ENCODE measurements at places on chromosomes 4 and X.

DNA sequence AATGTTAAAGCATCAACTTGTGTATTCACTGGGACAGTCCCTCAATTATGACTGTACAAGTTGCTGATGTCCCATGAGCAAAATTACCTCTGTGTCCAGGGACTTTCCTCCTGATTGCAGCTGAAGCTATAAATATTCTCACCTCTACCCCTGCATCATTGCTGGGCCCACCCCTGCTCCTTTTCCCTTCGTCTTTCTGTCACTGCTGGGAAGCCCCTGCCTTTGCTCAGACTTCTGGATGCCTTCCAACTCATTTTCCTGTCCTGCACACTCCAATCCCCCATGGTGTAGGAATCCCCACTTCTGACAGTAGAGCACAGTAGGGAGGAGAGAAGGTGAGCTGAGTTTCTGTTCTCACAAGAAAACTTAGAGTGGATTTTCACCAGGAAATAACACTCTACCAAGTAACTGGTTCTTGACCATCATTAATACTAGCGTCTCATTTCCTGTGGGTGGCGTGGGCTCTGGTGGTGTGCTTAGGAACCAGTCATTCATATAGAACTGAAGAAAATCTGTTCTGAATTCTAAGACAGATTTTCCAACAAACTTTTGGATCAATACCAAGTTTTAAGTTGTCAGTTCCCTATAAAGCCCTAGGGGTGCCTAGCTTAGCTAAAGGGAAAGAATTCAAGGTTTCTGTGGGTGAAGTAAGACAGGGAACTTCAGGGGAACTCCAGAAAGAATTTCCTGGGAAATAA lies 136.2 kb upstream of the MED14 start:
- no peak for DNase-seq

GRCh38 chr4:179530958-179531357 lies 2088.7 kb upstream of the AGA start:
- DNase-seq, result no peak

DNA sequence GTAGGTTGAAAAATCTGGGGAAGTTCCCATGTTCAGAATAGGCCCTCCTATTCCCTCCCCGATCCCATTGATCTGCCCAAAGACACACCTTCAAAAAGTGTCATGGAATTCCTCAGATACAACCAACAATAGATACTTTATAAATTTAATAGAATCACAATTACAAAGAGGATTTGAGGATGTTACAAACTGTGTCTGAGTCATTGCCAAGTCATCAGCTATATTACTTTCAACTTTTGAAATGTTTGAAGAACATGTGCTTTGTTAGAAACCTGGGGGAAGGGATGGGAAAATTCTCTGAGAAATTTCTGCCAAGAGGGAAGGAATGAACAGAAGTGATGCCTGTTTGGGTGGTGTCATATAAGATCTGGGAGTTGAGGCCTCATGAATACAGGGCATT lies 46.7 kb downstream of the KCNIP4 start:
- no peak for DNase-seq

DNA sequence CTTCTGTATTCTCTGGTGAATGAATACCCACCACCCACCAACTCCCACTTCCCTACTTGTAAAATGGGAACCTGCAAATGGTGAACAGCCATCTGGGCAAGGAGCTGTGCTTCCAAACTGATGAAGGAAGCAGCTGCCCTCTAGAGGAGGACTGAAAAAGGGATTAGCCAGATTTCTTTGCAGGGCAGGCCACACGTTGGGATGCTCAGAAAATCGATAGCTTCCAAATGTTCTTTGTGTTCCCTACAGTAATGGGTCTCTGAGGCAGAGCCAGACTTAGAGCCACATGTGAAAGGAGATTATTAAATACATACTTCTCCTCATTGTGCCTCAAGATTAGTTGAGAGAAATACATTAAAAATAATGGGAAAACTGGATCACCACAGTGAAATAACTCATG lies 39.3 kb upstream of the LPAR4 start:
- no peak for DNase-seq

DNA sequence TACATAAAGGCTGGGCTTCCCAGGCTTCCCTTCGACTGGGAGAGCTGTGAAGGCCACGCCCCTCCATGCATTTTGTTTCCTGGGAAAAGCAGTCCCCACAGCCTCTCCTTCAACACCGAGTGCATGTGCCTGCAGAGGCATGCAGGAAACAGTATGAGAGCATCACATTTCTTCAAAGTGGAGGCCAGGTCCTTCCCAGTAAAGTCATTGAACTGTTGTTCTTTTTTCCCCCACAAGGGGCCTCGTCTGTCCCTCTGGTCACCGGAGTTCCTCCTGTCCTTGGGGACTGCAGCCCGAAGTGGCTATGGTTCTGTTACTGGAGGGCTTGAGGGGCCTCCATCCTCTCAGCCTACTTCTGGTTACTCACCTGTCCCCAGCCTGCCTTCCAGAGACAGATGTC lies 56.0 kb downstream of the RAI2 start:
- DNase-seq, result no peak

DNA sequence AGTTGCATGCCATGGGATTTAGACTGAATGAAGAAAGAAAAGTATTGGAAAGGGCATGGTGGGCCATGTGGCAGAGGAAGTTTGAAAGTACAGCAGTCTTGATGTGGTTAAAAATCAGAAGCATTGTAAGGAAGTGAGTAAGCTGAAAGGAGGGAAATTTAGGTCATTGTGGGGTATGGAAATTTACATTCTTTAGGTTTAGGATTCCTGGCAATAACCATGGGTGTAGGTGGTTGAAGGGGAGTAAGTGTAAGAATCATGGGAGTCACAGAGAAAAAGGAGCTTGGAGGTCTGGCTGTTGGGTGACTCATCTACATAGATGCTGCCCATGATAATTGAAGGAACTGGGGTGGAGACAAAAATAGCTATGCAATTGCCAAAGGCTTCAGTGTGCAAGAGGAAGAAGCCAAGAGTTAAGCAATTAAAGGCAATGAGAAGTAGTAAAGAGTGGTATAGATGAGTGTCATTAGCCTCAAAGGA lies 243.8 kb upstream of the LDB2 start:
- no peak for DNase-seq

DNA sequence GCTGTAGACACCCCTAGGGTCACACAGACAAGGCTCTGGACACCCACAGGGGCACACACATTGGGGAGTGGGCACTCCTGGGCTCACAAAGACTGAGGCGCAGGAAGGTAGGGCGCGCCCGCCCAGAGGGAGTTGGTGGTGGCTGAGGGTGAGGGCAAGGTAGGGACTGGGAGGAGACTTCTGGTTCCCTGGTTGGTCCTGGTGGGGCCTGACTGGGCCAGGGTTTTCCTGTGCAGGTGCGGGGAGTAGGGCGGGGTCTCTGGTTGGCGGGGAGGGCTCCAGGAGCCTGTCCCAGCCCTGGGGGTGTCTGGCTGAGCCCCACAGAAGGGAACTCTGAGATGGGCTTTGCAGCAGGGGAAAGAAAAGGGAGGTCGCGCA lies 6.7 kb upstream of the WAS start:
- DNase-seq, result no peak

DNA sequence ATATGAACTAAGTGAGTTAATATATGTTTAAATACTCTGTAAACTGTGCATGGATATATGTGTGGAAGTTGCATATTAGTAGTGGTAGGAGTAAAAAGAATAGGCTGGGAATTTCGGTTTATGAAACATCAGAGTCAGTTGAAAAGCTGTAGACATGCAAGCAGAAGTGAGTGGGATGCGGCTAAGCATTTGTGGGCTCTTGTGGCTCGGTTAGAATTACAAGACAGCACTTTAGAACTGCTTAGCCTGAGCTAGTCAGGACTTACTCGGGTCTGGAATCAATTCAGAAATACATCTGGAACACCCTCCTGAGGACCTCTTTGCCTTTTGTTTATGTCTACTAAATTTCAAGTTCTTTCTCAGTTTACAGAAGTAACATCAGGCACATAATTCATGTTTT lies 93.6 kb downstream of the AFF2 start:
- no peak for DNase-seq

- DNase-seq, result no peak
Observed at GRCh38 chr4:125681240-125681639, 366.5 kb downstream of the FAT4 start.

GRCh38 chrX:120499301-120500072 lies 30.4 kb upstream of the LAMP2 start:
- DNase-seq, result no peak

DNA sequence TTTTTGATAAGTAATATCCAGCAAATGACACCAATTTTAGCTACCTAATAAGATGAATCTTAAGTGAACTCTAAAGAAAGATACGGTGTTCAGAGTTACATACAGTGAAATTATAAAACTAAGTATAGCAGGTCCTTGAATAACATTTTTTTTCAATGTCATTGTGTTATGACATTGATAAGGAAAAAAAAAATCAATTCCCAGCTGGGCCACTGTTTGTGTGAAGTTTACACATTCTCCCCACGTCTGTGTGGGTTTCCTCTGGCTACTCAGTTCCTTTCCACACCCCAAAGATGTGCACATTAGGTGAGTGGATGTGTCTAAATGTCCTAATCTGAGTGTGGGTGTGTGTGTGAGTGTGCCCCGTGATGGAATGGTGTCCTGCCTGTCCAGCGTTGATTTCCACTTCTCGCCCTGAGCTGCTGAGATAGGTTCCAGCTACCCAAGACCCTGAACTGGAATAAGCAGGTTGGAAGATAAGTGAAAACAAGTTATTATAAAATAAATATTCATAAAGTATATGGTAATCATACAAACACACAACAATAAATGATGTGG lies 31.2 kb upstream of the PPM1K start:
- no peak for DNase-seq

- DNase-seq, result no peak
Observed at GRCh38 chrX:57933321-57933720, 23.1 kb upstream of the ZXDA start.

GRCh38 chr4:8553991-8554405 lies 26.2 kb upstream of the GPR78 start:
- DNase-seq, result no peak

DNA sequence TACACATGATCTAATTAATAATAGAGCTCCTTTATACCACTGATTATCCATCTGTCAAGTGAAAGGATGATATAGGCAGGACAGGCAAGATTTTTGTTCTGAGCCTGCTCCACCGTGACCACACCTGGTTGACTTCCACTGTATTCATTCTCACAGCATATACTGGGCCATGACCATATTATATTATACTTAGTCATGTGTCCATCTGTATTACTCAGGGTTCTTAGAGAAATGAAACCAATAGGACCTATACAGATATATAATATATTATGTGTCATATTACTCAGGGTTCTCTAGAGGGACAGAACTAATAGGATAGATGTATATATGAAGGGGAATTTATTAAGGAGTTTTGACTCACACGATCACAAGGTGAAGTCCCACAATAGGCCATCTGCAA lies 675.1 kb downstream of the GRXCR1 start:
- DNase-seq, result no peak

GRCh38 chrX:5936438-5936837 lies 292.2 kb downstream of the NLGN4X start:
- DNase-seq, result no peak

GRCh38 chrX:106898462-106898861 lies 4.7 kb downstream of the RIPPLY1 start:
- no peak for DNase-seq

DNA sequence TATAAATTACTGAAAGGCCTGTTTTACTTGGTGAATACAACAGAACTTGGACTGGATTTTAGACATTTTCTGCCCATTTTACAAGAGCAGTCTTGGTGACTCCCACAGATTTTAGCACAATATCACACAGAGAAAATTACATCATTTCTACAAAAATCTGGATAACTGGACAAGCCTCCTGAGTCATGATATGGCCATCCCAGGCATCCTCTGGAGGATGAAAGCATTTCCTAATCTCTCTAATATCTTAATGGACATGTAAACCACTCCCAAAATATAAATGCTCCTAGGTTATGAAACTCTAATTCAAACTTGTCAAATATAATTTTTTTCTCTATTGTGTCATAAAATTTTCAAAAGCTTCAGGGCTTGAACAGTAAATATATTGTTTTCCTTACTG lies 1170.8 kb upstream of the PCDH7 start:
- no peak for DNase-seq

GRCh38 chr4:151561551-151562256 lies 152.7 kb downstream of the FHIP1A start:
- no peak for DNase-seq

GRCh38 chrX:133045986-133046385 lies 50.9 kb downstream of the USP26 start:
- DNase-seq, result no peak

GRCh38 chrX:989959-990510 lies 222.4 kb downstream of the CRLF2 start:
- DNase-seq, result peak; percentile 61

- no peak for DNase-seq
Observed at GRCh38 chrX:37287741-37288444, 61.3 kb upstream of the PRRG1 start.

DNA sequence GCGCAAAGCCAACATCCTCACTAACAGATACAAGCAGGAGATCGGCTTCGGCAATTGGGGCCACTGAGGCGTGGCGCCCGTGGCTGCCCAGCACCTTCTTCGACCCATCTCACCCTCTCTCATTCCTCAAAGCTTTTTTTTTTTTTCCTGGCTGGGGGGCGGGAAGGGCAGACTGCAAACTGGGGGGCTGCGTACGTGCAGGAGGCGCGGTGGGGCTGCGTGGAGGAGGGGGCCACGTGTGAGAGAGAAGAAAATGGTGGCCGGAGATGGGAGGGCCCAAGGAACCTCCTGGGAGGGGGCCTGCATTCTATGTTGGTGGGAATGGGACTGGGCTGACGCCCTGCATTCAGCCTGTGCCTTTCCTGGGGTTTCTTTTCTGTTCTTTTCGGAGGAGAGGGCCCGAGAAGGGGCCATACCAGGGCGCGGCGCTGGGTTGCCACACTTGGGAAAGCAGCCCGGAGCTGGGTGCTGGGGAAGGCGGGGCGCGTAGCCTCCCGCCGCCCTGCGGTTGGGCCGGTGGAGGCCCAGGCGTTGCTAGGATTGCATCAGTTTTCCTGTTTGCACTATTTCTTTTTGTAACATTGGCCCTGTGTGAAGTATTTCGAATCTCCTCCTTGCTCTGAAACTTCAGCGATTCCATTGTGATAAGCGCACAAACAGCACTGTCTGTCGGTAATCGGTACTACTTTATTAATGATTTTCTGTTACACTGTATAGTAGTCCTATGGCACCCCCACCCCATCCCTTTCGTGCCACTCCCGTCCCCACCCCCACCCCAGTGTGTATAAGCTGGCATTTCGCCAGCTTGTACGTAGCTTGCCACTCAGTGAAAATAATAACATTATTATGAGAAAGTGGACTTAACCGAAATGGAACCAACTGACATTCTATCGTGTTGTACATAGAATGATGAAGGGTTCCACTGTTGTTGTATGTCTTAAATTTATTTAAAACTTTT lies 4.5 kb downstream of the MID1IP1 start:
- DNase-seq, result no peak

- DNase-seq, result no peak
Observed at GRCh38 chrX:72029483-72030411, 102.0 kb downstream of the RTL5 start.

- no peak for DNase-seq
Observed at GRCh38 chr4:172986114-172986513, 182.5 kb upstream of the GALNT7 start.

DNA sequence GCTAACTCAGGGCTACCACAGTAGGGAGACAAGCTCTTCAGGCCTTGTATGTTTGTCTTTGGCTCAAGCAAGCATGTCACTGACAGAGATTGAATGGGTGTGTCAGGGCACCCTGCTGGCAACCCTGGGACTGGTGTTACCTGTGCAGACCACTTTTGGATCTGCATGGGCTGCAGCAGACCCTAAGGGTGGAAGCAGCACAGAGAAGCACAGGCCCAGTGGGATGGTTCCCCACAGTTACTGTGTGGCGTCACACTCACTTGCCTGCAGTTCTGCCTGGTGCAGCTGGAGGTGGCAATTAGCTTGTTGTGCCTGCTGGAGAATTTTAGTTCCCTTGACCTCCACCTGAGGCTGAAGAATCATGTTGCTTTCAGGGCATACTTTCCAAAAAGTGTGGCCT lies 46.0 kb downstream of the ZNF185 start:
- no peak for DNase-seq

All from omental fat pad (tissue), 4 donors.